NCI-H446 treated with DMSO at 0.1 percent for 48 hours (cell line): ENCODE measurements at places on chromosomes 3 and 15.
A peak's percentile ranks its signal among the peaks of the same experiment; 100 is the strongest.

GRCh38 chr15:95698951-95699350, 631.5 kb upstream of the NR2F2 start:
- no peak for DNase-seq

DNA sequence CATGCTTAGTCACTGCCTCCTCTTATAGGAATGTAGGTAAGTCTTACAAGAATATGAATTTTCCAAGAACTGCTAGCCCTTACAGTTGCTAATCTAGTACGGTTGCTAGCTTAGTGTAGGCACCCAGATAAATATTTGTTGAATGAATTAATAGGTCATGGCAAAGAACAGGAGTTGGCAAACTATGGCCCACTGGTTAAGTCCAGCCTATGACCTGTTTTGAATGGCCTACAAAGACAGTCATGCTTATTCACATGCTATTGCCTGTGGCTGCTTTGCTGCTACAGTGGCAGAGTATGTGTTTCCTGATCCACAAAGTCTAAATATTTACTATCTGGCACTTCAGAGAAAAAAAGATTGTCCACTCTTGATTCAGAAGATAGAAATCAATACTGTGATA, 631.8 kb downstream of the AGBL1 start:
- DNase-seq = no peak

- no peak for DNase-seq
These were observed 27.1 kb upstream of the SKIL start for GRCh38 chr3:170330366-170330765.

GRCh38 chr3:136296960-136297359, 46.8 kb downstream of the PCCB start:
- no peak for DNase-seq

GRCh38 chr15:75420698-75421097, 30.8 kb downstream of the SIN3A start:
- DNase-seq = no peak

DNA sequence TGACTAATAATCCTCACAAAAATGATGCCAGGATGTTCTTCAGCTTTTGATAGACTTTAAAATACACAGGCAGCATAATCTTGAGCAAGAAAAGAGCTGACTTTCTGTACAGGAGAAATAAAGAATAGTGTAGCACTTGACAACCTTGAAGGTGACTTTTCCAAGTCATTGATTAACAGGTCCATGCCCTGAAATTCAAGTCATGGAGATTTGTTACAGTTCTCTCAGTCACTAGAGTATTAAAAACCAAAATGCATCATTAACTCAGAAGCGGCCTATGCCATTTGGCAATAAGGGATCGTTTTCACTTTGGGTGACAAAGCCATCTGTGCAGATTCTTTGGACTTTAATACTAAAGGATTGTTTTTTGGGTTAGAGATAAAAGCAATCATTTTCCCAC, 692.7 kb upstream of the SGO1 start:
- peak; percentile 3 for DNase-seq

- DNase-seq = no peak
These were observed 333.4 kb downstream of the THSD4 start for GRCh38 chr15:71448688-71449114.

DNA sequence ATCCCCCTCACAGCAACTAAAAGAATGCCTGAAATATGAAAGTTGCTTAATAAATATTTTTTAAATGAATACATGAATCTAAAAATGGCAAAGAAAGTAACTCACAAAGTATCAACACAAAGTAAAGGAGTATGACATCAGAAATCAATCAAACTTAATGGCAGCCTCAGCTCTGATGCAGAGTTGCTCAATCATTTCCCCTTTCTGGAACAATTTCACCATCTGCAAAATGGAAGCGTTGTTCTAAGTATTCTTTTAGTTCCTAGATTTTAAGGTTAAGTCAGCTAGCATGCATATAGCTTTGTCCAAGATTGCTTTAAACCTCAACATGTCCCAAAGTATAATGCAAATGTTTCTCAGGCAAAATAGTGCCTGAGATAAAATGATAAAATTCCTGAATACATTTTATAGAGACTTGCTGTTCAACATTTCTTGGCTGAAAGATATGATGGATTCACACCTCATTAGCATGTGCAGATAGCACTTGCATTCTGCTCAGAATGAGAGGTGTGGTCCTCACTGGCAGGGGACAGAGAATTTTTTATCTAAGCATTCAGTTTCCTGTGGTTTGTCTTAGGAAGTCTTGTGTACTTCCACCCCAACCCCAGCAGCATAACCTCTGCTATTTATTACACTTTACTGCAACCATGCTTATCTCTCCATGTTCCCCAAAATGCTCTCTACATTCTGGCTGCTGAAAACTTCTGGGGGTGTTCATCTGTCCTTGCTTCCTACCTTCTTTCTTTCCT, 429.3 kb downstream of the GRM7 start:
- DNase-seq = no peak

GRCh38 chr3:50090984-50091383, 2.3 kb downstream of the RBM5 start:
- no peak for DNase-seq

DNA sequence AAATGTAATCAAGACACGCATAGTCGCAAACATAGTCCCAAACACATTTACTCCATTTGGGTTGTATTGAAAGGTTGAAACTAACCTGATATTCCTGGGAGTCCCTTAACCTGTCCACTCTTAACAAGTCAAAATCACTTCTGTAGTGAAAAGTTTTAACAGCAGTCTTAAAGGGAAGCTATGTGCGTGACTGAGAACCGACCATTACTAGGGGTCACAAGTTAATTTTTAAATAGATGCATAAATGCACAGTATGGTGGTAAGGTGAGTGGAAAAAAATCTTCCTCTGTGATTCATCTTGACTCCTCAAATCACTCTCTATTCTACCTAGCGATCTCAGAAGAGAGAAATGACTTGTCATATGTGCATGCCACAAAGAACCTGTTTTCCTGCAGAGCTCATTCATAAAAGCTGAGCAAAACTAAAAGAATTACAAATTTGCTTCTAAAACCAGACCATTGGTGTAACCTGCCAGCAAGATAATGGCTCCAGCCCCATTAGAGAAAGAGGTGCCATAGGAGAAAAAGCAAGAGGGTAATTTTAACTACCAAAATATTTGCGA, 4.8 kb downstream of the GPR15 start:
- DNase-seq = no peak
